ENCODE measurements at places on chromosomes 7 and 10. TPM values are rescaled to one million over a fixed set of nuclear protein-coding genes. Genes with fewer than 3 reads are reported as not detected.

GRCh38 chr7:129501760-129502707 lies at the start of gene SMKR1:
TSS of gene SMKR1 (plus strand) at chr7:129502531. CDS start at chr7:129502825, 294 bp downstream.
- DNase-seq = peak; percentile 35

DNA sequence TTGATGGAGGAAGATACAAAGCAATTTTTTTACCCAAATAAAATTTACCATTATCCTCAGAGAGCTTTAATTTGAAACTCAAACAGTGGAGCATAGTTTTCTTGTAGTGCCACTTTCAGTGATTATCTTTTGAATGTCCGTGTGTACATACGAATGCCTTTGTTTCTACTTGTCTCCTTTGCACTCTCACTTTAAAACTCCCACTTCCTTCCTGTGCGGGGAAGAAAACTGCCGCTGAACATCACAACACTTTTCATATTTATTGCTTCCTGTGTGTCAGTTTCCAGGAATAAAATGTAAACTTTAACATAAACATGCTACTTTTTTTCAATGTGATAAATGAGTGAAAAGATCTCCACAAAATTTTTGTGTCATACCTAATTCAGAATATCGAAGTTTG lies 102.4 kb downstream of the SEMA3A start:
- DNase-seq = no peak

SFRP5 gene
- total RNA-seq = 2.7 TPM

DNA sequence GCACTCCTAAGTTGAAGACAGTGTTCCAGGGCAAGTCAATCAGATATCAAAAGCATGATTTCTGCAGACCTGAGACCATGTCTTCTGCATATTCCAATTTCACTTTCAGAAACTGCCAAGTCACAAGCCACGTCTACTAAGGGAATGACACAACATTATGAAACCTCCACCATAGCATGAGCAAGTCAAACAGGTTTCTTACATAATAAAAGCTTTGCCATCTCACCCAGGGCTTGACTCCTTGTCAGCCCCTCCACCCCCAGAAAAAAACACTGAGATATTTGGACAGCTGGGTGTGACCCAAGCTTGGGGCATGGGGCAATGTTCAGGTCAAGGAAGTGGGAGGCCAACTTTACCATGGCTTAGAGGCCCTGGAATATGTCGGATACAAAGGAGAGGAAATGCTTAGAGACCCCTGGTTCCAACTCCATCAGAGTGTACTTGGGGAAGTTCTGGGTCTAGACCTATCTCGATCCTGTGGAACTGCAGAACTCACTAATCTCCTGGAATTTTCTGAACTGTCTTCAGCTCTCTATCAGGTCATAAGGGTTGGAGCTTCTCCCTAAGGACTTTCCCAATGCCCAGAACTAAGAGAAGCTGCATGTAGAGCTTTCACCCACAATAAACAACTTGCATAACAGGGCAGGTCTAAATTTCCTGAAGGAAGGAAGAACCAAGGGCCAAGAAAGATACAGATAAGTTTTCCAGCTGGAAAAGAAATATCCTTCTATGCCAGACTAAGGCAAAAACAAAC lies 80.6 kb upstream of the NAMPT start:
- DNase-seq = no peak

- DNase-seq = no peak
Measured at GRCh38 chr7:93011351-93012294, 106.2 kb downstream of the SAMD9 start.

ADCK2 gene
- total RNA-seq = 34.1 TPM
